ENCODE measurements at places on chromosomes 3 and 15.
A peak's percentile ranks its signal among the peaks of the same experiment; 100 is the strongest.

- DNase-seq: no peak
Observed at GRCh38 chr3:38354588-38355330, 8.2 kb downstream of the XYLB start.

DNA sequence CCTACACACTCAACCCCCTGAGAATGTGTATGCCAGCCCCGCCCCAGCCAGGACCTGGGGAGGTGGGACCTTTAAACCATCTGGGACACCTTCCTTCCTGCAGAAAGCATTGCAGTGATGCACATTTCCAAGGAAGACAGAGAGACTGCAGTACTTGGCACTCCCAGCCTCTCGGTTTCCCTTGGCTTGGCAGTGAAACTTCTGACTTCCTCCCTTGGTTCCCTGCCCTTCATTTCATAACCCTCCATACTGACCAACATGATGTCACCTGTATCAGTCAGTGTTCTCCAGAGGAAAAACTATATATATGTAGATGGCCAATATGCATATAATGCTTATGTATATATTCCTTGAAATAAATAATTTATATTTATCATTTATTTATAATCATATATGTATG is 103.2 kb downstream of the SST start:
- no peak for DNase-seq

- no peak for DNase-seq
Observed at GRCh38 chr3:104428337-104428925, 938.3 kb upstream of the ALCAM start.

- DNase-seq: no peak
Observed at GRCh38 chr3:19748782-19749447, 185.1 kb downstream of the EFHB start.

DNA sequence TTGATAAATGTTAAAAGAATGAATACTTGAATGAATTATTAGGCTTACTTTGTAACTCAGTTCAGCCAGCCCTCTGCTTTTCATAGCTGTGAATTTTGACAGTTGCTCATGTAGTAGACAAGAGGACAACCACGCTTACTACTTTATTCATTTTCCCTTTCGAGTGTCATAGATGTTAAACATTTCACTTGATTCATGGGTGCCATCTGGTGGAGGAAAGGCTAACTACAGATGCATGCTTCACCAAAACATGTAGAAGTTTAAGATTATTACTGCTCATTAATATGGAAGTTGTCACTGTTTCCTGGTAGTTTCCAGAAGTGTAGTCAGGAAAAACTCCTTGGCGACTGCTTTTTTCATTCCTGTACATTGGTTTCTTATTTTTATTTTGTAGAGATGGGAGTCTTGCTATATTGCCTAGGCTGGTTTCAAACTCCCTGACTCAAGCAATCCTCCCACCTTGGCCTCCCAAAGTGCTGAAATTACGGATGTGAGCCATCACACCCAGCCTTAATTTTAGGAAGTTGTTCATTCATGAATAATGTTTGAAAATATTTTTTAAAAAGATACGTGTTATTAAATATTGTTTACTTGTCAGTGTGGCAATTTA is 163.2 kb downstream of the B3GALNT1 start:
- peak; percentile 86 for DNase-seq

DNA sequence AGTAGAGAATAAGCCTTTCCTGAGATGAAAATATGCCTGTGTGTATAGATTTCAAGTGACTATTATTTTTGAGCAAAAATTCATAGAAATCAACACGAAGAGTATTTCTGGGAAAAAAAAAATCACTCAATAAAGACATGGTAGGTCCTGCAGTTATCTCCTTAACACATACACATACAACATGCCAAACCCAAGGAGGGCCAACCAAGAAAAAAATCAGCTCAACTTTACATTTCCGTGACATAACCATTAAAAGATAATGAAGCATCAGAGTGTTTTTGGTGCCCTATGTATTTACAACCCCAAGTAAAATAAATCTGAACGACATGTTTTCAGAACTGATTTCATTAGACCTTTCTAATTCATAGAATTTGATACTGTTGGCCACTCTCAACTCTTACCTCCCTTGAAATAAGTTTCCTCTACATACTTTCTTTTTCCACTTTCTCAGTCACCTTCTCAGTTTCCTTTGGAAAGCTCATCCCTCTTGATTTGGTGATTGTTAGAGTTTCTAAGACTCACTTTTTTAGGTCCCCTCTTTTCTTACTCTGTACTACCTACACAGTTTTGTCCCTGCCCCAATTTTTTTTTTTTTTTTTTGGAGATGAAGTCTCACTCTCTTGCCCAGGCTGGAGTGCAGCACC is 162.3 kb downstream of the TBL1XR1 start:
- no peak for DNase-seq
